ENCODE measurements at places on chromosomes 5 and 9.

GRCh38 chr5:135398160-135398854 is 724 bp downstream of the MACROH2A1 start:
- peak; percentile 40 for DNase-seq

GRCh38 chr9:109919736-109920408 is 139.9 kb downstream of the PALM2AKAP2 start:
- DNase-seq: no peak

GRCh38 chr9:27888661-27889295 is 315.5 kb upstream of the C9orf72 start:
- DNase-seq: peak; percentile 1

DNA sequence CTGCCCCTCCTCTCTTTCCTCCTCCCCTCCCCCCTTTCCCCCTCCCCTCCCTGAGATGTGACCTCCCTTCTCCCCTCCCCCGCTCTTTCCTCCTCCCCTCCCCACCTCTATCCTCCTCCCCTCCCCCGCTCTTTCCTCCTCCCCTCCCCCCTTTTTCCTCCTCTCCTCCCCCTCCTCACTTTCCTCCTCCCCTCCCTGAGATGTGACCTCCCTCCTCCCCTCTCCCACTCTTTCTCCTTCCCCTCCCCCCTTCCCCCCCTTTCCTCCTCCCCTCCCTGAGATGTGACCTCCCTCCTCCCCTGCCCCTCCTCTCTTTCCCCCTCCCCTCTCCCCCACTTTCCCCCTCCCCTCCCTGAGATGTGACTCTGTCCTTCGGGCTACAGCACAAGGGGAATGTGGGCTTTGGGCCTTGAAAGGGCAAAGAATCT is 169.8 kb downstream of the COL23A1 start:
- no peak for DNase-seq

DNA sequence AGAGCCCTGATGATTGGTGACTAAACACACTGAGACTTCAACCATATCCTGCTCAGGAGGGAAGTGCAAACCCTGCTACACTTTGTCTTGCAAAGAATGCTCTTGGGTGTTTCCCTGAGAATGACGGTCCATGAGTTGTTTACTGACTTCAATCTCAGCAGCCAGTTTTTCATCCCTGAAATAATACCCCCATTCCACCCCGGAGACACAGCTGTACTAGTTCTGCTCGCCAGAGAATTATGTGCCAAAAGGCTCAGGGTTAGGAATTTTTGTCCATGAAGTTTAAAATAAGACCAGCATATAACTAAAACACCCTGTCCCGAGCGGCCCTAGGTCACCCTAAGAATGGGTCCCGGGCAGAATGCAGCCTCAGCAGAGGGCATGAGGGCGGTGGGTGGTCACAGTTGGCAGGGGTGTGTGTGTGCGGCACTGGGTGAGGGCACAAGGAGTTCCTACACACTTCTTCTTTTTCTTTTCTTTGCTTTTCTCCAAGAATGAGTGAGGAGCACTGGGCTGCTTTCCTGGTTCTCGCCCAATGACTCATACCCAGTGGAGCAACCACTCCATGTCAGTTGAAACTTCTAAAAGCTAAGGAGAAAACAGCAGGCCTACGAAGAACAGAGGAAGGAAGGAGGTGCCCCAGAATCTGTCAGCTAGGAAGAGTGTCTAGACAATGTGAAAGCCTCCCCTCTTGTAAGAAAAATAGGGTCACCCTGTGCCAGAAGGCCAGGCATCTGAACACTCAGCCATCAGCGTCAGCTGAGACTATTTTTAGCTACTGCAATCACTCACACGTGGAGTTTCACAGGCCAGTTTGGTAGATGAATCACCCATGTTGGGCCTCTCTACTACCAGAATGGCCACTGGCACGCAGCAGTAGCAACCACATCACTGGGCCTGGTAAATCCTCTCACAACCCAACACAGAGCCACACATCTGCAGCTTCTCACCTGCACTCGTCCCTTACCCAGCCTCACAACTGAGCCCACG is 105.9 kb downstream of the DPYSL3 start:
- DNase-seq: no peak

GRCh38 chr9:34552986-34553385 is 30.2 kb upstream of the ENHO start:
- no peak for DNase-seq

GRCh38 chr9:24502206-24502937 is 43.3 kb downstream of the IZUMO3 start:
- DNase-seq: no peak

- DNase-seq: no peak
Measured at GRCh38 chr5:68187268-68188055, 28.1 kb upstream of the PIK3R1 start.

DNA sequence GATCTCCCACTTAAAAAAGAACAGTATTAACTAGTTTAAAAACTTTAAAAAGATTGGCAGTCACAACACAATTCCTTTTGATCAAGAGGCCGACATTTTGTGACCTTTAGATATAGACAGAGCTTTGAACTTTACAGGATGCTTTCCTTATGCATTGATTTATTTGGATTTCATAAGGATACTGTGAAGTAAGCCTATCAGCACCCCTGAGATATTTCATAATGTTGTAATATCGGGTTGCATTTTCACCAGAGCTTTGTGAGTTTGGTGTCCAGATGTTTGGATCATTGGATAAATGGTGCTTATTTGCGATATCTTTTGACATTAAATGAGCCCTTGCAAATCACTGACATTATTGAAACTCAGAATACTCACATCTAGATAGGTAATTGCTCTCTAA is 7.7 kb downstream of the PALM2AKAP2 start:
- no peak for DNase-seq

GRCh38 chr5:136638084-136638483 is 272.7 kb upstream of the TRPC7 start:
- no peak for DNase-seq

- DNase-seq: no peak
Measured at GRCh38 chr9:86434039-86434726, 80.0 kb upstream of the TUT7 start.

DNA sequence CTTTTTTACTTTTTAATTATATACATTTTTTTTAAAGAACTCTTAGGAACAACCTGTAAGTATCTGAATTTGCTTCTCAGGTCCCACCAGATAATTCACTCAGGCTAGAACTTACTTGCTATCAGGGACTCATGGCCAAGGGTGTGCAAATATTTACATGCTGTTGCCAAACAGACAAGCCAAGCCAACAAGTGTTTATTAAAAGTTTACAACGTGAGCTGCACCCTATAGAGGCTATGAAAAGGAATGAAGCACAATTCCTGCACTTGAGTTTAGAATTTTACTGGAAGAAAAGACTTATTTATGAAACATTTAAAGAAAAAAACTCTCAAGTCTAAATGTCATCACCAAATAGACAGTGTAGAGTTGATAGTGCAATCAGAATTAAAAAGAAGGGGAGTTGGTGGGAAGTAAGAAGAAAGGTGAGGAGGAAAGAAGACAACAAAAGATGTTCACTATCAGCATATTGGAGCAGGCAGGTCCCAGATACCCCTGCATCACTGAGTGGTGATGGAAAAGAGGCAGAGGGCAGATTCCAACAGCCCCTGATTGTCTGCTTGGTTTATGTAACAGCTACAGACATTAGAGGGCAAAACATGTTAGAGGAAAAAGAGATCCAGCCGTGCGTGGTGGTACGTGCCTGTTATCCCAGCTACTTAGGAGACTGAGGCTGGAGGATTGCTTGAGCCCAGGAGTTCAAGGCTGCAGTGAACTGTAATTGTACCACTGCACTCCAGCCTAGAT is 32.8 kb downstream of the SH3RF2 start:
- DNase-seq: no peak

DNA sequence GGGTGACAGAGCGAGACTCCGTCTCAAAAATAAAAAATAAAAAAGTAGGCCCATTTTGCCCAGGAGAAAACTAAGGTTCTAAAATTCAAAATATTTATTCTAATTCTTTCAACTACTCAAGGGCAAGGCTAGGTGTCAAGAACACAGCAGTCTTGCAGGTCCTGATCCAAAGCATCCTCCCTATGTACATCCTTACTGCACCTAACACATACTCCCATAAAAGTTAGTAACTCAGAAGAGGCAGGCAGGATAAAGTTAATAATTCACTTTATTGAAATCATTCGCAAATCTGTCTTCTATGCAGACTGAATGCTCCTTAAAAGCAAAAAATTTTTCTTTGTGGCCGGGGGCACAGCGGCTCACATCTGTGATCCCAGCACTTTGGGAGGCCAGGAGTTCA is 11.1 kb downstream of the GOLPH3 start:
- no peak for DNase-seq

DNA sequence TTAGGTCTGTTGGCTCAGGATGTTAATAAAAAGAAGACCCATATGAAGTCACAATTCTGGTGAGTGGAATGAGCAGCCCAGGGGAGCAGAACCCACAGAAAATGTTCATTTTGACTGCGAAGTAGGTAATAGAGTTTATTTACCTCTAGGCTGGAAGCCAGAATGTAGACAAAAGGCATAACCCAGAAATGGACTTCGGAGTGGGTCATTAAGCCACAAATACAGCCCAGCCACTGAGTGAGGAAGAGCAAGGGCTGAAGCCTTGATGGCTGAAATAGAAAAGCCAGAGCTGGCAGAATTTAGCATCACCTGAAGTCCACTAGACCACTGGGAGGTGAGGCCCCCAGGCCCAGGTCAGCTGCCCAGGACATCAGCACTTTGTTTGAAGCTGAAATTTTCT is 168.0 kb downstream of the NXNL2 start:
- no peak for DNase-seq

DNA sequence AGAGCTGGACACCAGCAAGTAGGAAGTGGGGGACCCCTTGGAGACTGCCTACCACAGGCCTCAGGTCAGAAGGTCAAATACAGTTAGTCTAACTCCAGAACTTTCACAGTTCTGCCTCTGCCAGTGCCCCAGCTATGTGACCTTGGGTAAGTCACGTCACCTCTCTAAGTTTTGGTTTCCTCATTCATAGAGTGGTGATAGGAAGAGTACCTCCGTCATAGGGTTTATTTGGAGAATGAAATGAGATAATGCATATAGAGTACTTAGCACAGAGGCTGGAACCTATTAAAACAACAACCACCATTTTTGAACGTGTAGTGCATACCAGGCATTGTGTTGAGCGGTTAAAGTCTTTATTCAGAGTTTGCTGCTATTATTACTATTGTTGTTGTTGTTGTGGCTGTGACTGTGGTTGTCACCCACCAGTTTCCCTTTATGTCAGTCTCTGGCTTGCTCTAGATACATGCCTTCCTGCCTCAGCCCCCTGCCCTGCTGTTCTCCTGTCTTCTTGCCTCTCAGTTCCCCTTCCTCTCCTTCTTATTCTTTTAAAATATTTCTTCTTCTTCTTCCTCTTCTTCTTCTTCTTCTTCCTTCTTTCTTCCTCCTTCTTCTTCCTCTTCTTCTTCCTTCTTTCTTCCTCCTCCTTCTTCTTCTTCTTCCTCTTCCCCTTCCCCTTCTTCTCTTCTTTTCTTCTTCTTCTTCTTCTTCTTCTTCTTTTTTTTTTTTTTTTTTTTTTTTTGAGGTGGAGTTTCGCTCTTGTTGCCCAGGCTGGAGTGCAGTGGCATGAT is 67.8 kb downstream of the RALGPS1 start:
- DNase-seq: no peak

DNA sequence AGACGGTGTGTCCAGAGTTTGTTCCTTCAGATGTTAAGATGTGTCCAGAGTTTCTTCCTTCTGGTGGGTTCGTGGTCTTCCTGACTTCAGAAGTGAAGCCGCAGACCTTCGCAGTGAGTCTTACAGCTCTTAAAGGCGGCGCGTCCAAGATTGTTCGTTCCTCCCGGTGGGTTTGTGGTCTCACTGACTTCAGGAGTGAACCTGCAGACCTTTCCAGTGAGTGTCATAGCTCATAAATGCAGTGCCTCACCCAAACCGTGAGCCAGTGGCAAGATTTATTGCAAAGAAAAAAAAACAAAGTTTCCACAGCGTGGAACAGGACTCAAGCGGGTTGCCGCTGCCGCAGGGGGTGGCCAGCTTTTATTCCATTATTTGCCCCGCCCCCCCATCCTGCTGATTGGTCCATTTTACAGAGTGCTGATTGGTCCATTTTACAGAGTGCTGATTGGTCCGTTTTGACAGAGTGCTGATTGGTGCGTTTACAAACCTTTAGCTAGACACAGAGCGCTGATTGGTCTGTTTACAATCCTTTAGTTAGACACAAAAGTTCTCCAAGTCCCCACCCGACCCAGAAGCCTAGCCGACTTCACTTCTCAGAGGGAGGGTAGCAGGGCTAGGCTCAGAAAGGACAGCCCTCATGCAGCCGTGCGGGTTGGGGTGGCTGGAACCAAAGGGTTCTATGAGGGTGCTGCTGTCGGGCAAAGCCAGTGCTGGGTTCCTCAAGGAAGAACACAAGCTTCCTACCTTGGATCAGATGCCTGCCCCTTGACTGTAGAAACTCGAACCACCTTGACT is 9.1 kb upstream of the RNF130 start:
- peak; percentile 49 for DNase-seq

DNA sequence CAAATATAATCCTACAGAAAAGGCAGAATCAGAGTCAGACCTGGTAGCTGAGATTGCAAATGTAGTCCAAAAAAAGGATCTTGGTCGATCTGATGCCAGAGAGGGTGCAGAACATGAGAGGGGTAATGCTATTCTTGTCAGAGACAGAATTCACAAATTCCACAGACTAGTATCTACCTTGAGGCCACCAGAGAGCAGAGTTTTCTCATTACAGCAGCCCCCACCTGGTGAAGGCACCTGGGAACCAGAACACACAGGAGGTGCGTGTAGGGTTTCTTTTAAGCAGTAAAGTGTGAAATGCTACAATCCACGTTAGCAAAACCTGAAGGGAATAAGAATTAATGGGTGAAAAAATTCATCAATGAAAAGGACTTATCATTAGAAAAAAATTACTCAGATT is 145.8 kb downstream of the GIN1 start:
- DNase-seq: no peak

- no peak for DNase-seq
Measured at GRCh38 chr9:107756091-107756490, 266.5 kb upstream of the KLF4 start.

- DNase-seq: no peak
Measured at GRCh38 chr9:15961217-15961616, 408.4 kb downstream of the CCDC171 start.

DNA sequence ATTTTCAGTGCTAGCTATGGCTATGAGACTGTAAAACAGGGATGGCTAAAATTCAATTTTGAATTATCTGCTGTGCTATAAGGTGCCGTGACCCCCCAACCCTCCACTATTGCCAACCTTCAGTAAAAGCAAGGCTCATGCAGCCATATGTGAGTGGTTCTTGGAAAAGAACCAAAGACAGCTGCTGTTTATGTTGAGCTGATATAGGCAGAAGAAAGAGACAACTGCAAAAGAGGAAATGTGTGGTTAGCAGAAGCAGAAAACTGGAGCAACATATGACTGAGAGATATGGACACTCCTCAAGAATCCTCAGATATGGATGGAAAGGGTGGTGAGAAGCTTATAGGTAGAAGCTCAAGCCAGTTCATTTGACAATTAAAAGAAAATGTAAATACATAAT is 200.3 kb downstream of the TLE1 start:
- DNase-seq: no peak

GRCh38 chr5:178386336-178386931 is 153.8 kb upstream of the PHYKPL start:
- DNase-seq: no peak

Measured in stimulated activated CD4-positive, alpha-beta T cell treated with anti-CD3 and anti-CD28 coated beads, Interleukin-4, amount 100 ng/mL, for 4 hours (primary cell).